GDM1 (cell line): ENCODE measurements at places on chromosomes 1 and 21.

DNA sequence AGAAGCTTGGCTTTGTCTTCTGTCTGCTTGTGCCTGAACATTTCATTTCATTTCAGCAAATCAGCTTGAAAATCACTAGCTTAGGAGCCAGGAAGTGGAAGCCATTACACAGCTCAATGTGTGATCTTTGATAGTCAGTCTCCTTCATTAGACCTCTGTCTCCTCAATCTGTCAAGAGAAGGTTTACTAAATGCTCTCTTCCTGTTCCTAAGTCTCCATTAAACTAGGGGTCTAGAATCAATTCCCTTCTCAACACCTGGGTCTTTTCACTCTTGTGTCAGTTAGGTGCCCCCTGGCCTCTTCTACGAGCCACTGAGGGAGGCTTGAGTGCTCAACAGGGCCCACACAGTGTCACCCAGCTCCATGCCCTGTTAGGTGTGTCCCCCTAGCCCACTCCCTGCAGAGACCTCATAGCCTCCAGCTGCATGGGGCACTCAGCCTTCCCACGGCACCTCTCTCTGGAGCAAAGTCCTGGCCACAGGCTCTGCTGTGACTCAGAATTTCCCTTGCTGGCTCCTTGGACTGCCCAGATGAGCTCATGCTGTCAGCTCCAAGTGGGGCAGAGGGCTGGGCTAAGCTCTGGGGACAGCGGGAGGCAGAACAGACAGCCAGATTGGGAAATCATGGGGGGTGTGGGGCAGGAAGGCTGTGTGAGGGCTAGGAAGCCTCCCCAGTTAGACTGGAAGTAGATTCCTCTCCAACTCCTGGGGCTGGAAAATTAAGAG, 115.7 kb upstream of the IPO9 start:
- no peak for DNase-seq

GRCh38 chr1:27849951-27850350, 19.4 kb downstream of the PPP1R8 start:
- no peak for DNase-seq

DNA sequence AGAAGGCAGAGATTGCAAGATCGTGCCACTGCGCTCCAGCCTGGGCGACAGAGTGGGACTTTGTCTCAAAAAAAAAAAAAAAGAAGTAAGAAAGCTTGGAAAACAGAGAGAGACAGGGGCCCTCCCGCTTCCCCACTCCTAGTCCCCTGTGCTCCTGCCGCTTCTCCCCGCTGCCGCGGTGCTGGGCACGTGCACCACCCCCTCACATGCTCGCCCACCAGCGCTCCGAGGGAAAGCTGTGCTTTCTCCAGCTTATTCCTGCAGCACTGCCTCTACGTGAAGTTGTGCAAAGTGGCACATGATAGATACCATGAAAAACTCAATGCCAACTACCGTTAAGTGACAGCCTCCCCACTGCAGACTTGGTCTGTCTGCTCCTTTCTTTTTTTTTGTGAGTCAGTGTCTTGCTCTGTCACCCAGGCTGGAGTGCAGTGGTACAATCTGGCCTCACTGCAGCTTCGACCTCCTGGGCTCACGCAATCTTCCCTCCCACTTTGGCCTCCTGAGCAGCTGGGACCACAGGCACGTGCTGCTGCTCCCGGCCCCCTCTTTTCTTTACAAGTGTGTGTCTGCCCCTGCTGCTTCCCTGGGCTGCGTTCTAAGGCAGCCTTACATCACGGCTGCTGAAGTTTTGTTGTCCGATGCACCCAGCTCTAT, 15.4 kb downstream of the SLX9 start:
- no peak for DNase-seq

DNA sequence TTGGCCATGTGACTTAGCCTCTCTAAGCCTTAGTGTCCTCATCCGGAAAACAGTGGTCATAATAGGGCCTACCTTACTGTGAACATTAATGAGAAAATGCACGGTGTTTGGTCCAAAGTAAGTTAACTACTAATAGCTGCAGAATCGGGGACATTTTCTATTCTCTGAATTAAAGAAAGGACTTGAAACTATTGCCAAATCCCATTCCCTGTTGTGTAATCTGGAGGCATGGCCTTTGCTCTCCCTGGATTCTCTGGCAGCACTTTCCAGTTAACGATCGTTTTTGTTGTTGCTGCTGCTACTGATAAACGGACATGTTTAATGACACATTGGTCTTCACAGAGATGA, 30.5 kb downstream of the FMO4 start:
- no peak for DNase-seq

DNA sequence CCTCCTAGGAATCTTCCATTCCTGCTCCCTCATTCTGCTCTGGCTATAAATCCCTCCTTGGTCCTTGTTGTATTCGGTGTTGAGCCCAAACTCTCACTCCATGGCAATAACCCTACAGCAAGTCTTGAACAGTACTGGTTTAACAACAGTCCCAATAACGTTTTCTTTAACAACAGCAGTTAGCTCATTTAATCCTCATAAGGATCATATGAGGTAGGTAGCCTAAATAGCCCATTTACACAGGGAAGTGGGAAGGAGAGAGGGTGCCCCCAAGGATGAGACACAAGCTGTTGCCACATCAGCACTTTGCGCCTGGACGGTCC, 444 bp upstream of the AGTRAP start:
- DNase-seq = no peak

DNA sequence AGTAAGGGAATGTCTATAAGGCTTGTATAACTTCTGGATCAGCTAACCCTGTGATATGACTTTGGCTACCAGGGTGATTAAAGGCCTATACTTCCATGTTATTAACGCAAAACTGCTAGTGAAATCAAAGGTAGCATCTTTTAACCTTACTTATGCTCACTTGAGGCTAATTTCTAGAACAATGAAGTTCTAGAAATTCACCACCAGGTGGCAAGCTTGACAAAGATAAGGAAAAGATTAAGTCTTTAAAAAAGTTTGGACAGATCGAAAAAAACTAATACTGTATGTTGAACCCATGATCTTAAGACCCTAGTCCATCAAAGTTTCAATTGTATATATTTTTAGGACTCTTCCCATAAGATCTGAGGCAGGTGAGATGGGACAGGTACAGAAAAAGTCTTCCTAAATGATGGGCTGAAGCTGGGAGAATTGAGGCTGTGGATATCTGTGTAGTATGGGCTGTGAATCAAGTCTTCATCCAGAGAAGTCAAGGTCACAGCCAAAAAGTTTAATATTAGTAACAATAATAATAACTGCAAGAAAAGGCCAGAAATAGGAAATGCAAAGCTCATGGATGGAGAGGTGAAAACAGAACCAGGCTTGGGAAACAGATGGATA, 18.8 kb downstream of the KYAT3 start:
- peak; percentile 1 for DNase-seq

- no peak for DNase-seq
Measured at GRCh38 chr1:240104672-240105071, 13.0 kb downstream of the FMN2 start.

DNA sequence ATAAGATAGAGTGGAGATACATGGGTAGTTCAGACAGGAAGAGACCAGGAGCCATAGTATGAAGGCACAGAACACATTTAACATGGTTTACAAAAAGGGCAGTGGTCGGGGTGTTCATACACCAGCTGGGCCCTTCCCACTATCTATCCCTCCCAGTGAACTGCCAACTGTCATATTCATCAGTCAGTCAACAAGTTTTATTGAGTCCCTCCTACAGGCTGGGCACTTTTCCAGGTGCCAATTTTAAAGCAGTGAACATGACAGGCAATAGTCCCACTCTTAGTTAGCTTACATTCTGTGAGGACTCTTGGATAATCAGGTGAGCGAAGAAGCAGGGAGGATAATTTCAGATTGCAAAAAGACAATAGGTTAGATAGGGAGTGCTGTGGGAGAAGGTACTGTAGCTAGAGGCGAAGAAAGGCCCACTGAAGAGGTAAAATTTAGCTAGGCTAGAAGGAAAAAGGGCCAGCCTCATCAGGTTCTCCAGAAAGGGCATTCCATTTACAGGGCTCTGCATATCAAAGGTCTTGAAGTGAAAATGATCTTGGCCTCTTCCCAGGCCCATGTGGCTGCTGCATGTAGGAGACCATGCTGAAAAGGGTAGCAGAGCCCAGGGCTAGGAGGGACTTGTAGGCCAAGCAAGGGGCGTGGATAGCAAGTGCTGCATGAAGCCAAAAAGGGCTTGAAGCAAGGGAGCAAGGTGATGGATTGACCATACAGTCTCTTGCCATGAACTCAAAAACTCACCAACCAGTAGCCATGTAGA, 274.7 kb upstream of the SNX7 start:
- DNase-seq = no peak

DNA sequence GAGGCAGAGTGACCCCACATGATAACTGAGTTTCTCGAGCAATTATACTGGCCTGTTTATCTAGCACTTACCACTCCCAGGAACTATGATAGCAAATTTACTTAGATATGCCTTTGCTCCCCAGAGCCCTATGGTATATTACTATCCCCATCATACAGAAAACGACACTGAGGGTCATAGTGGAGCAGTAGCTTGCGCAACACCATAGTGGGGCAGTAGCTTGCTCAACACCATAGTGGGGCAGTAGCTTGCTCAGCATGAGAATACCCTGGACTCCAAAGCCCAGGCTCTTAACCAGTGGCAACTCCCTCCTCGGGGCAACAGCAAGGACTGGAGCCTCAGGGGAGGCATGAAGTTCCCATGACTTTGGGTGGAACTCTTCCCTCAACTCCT, 211.9 kb downstream of the NPHP4 start:
- no peak for DNase-seq
